ENCODE measurements at places on chromosomes 1 and 21.

GRCh38 chr1:7046314-7046713 lies 261.1 kb downstream of the CAMTA1 start:
- no peak for DNase-seq

DNA sequence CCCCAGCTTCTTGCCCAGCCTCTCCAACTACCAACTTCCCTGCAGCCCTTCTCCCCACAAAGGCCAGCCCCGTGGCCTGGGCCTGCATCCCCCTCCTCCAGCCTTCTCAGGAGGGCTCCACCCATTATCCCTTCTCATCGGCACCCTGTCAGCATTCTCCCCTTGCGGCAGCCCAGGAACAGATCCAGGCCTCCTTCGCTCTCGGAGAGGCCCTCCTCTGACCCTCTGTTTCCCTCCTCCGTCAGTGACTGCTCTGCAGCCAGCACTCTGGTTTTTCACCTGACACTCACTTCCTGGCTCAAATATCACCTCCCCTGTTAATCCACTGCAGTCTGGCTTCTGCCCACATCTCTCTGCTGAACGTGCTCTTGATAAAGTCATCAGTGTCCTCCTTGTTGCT lies 17.5 kb downstream of the ADGRB2 start:
- no peak for DNase-seq

DNA sequence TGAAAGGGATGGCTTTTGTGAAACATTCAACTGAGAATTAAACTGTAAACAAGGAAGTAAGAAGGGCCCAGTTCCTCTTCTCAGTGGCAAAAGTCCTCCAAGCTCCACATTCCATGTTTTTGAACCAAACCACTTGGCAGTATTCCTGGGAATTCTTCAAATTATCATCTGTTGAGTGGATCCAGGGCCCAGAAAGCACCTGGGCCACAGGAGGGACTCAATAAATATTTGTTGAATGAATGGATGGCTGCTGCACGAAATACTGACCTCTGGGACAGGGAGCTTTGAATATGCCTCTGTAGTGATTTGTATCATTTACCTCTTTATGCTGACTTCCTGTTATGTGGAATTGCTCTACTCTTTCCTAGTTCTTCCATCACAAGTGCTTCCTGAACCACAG lies 4.7 kb downstream of the SLC35F3 start:
- no peak for DNase-seq

- no peak for DNase-seq
These were observed 636 bp downstream of the WARS2 start for GRCh38 chr1:119139857-119140176.

GRCh38 chr1:97461782-97462181 lies 459.1 kb downstream of the DPYD start:
- no peak for DNase-seq

DNA sequence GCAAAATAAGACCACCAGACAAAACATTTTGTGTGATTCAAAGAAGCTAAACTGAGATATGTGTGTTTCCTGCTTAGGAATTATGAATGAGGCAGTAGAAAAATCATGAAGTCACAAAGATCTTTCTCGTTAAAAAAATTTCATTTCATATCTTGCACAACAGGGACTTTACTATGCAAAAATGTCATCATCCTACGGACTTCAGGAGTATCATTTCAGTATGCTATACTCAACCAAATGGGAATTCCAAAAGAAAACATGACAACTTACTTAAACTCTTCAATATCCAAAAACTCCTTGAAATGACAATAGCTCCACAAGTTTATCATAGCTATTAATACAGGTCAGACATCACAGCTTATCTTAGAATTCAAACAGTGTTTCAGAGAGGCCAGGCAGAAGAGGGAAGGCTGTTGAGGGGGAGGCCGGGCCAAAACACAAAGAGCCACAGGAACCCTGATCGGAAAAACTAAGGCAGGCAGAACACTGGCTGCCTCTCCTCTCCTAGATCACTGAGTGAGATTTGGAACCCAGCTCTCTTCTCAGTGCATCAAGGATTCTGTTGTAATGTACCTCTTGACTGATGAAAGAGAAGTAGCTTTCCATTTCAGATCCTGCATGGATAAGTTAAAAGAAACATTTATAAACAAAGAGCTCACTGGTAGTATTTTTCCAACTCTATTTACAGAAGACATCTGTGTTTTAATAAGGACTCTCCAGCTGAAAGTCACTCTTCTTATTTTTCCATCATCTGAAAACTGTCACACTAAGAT lies 66.9 kb downstream of the TESK2 start:
- DNase-seq: no peak

DNA sequence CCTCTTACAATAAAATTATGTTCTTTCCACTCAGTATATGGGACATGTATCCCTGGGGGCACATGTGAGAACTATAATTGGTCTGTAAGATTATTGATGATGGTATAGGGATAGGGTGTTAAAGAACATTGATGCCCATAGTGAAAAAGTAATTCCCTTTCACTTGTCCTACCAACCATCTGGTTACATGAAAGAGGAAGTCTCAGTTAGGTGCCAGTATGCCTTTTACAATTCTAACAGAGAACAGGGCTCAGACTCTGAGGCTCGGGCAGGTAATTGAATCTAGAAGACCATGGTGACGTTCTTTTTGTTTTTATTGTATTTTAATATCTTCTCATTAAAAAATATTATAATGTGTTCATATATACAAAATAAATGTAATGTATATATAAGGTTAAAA lies 113.6 kb downstream of the FGGY start:
- DNase-seq: no peak

GRCh38 chr1:53604291-53604919 lies 134.6 kb downstream of the GLIS1 start:
- no peak for DNase-seq

- no peak for DNase-seq
These were observed 17.7 kb downstream of the TUT4 start for GRCh38 chr1:52534928-52535764.

DNA sequence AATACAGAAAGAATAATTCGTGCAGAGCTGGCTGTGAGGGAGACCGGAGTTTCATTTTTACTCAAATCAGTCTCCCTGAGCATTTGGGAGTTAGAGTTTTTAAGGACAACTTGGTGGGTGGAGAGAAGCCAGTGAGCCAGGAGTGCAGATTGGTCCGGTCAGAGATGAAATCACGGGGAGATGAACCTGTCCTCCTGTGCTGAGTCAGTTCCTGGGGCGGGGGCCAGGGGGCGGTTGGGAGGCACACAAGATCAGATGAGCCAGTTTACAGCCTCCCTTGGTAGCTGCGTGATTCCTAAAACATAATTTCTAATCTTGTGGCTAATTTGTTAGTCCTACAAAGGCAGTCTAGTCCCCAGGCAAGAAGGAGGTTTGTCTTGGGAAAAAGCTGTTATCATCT lies 1267.9 kb downstream of the AMY1C start:
- DNase-seq: no peak

DNA sequence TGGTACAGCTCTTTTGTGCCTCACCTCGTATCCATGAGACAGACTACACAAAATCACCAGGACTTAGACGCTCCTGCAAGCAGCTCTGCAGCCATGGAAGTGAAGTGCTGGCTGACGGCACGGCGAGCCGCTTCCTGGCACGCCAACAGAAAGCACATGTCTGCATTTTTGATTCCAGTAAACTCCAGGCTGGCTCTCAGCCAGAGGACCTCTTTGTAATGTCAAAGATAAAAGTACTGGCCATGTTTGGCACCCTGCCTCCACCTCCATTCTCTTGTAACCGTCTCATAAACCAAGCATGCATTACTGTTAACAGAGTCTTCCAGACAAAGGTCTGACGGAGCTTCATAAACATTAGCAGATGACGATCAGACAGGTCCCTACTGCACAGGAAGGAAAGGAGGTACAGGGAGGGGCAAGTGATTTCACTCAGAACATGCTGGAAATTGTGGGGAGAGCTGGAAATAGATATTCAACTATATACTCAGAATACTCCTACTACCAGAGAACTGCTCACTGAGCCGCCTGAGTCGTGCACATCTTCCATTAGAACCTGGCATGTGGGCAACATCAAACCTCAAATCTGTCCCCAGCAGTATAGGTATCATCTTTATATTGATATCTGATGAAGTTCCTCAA lies 632.0 kb downstream of the SMYD3 start:
- no peak for DNase-seq

GRCh38 chr1:212651521-212651920 lies 43.0 kb downstream of the ATF3 start:
- DNase-seq: no peak

DNA sequence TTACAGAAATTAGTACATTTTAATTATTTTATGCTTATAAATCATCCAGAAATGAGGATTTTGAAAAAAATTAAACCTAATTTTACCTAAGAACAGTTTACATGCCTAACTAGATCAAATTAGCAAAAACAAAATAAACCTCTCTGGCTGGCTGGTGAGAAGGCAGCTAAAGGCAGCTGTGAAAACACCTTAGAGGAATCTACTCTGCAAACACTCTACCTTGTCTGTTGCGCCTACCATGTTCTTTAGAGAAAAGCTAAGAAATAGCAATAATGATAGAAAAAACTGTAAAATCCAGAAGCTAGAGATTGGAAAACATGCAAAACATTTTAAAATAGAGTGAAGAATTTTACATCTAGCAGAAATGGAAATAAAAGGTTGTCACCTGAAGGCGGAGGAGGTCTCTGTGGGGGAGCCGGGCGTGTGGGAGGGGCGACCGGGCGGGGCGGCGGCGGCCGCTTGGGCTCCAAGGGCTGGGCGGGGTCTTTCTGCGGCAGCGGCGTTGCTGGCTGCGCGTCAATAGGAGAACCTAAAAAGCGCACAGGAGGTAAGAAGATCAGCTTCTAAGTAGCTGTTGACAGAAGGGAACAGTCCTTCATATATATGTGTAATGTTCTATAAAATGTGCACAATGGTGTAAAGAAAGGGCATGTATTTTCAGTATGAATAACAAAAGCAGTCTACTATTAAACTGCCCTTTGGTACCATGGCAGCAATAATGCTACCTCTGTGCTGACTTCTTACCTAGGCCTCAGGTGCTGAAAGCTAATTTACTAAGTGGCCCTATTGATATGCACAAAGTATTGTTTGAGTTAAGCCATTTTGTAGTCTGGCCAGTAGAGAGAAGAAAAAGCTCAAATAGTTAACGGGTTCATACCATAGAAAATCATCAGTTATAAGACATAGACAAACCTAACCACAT lies 33.3 kb upstream of the CFAP298 start:
- DNase-seq: no peak

DNA sequence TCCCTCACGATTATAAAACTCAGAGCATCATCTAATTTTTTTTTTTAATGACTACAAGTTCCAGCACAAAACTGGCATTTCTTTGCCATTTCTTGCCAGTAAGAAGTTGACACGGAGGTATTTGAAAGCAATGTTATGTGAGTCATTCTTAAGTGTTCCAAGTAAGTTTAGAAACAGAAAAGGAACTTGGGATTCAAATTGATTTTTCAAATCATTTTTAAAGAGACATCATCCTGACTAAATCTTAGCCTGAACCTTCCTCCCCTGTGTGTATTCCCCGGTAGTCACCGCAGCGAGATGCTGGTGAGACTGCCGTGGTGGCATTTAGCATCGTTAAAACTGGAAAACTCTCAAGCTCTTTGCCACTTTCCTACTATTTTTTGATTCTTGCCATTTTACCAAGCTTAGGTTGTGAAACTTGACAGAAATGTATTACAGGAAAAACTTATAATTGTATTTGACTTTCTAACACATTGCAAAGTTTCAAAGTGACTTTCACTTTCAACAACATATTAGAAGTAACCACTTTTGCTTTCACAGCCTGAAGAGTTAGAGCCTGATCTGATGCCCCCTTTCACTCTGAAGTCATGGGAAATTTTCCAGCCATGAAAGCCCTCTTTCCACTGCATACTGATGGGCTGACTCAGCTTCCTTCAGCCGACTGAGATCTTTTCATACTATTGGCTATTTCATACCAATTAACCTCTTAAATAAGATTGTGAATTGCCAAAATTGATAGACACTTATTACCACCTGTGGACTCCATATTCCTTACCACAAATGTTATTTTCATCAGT lies 61.4 kb downstream of the OLFML2B start:
- no peak for DNase-seq

DNA sequence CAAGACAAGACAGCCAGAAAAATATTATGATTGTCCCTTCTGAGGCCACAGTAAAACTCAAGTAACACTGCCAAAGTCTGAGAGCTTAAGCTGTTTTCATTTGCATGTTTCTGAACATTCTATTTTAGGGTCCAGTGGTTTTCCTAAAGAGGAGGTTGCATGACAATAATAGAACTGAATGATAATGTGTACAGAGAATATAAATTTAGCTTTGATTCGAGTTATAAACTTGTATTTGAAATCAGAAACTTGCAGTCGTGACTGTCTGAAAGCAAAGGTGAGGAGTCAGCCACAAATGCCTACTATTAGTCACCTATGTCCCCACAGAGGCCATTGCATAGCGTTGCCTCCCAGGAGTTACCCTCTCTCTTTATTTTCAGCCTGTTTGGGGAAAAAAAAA lies 363.1 kb upstream of the ADGRL2 start:
- no peak for DNase-seq

DNA sequence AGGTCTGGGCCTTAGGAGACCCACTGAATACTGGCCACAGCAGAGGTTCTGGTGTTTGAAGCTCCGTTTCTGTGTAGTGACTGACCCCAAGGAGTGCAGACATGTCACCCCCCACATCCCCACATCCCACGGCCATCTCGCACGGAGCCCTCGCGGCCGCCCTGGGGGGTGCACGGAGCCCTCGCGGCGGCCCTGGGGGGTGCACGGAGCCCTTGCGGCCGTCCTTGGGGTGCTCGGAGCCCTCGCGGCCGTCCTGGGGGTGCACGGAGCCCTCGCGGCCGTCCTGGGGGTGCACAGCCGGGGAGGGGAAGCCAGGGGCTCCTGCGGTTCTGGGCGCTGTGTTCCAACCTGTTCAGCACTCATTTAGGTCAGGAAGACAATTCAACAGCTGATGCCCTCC lies 68.4 kb downstream of the SCCPDH start:
- no peak for DNase-seq

DNA sequence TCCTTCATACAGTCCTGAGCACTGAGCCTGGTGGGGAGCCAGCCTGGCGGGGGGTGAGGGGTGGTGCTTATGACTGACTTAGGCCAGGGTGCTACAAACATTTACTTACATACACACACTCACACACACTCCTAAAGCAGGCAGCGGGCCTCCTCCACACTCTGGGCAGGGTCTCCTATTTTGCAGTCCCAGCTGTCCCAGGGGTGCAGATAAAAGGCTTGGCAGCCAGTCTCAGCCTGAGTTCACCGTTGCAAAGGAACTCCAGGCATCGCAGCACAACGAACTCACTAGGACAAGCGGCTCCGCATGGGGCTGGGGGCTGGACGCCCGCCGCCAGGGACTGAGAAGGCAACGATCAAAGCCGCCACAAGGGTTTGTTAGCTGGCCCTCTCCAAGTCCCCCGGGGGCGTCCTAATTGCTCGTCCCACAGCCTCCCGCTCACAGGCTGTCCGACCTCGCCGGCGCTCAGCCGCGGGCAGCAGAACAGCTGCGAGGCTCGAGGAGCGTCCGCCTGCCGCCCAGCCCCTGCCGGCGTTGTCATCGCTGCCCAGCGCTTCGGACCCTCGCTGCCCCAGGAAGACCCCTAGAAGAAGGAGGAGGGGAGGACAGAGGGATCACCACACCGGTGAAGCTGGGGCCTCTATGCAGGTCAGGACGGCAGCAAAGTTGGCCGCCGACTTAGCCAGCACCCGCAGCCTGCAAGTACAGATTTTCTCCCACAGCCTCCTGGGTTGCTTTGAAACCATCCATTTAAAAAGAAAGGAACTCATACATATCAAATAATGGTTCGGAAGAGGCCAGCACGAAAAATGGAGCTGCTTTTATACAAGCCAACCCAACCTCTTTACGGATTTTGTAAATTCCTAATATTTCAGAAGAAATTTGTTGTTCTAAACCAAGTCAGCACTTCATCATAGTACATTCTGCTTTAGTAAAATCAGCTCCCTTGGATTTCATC lies 6.2 kb downstream of the BARHL2 start:
- no peak for DNase-seq
